Amniotic epithelial cell (primary cell): ENCODE measurements at places on chromosomes 7 and 10.

DNA sequence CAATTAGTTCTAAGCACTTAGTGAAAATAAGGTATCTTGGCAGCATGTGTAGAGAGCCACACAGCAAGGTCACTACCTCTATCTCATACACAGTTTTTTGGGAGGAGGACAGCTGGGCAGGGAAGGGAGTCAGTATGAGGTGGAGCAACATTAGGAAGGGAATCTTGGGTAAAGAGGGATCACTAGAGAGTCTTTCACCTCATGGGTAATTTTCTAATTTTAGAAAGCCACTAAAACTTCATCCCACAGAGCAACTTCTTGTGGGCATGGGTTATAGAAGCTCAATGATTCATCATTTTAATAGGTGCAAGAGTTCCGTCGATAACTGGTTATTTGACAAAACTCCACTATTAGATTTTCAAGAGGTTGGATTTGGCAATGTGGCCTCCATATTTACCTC is 2.5 kb downstream of the NRAP start:
- DNase-seq, result no peak

GRCh38 chr7:117145333-117145732 is 177.5 kb downstream of the WNT2 start:
- no peak for DNase-seq

- DNase-seq, result no peak
These were observed 477.5 kb downstream of the SUGCT start for GRCh38 chr7:40612298-40612697.

GRCh38 chr7:44561962-44562621 is 11.6 kb downstream of the DDX56 start:
- DNase-seq, result peak; percentile 73

- DNase-seq, result peak; percentile 87
These were observed 3.6 kb downstream of the FIGNL1 start for GRCh38 chr7:50446542-50446960.

DNA sequence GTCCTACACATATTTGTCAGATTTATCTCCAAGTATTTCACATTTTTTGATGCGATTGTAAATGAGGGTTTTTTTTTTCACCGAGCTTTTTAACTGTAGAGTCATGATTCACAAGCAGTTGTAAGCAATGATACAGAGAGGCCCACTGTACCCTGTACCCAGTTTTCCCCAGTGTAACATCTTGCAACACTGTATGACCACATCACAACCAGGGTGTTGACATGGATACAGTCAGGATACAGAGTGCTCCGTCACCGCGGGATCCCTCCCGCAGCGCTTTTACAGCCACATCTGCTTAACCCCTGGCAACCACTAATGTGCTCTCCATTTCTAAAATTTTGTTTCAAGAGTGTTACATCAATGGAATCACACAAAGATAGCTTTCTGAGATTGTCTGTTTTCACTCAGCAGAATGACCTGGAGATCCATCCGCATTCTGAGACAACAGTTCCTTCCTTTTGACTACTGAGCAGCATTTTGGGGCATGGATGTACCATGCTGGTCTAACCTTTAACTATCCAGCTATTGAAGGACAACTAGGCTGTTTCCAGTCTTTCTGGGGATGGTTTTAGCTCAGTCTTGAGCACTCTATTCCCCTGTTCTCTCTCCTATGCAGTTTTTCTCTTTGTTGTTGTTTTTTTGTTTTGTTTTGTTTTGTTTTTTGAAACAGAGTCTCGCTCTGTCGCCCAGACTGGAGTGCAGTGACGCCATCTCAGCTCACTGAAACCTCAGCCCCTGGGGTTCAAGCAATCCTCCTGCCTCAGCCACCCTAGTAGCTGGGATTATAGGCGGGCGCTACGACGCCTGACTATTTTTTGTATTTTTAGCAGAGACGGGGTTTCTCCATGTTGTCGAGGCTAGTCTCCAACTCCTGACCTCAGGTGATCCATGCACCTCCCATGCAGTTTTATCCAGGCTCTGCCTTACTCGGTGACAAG is 25.9 kb downstream of the GPRIN2 start:
- DNase-seq, result peak; percentile 100

DNA sequence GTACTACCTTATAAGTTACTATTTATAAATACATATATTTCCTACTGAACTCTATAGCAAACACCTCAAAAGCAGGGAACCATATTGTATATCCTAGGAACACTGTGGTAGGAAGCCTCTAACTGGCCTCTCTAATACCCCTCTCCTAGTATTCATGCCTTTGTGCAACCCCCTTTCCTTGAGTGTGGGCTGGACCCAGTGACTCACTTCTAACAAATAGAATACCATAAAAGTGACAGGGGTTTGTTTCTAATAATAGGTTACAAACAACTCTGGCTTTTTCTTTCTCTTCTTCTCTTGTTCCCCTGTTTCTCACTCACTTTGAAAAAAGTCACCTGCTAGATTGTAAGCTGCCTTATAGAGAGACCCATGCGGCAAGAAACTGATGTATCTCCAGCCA is 51.6 kb upstream of the MACC1 start:
- peak; percentile 27 for DNase-seq

DNA sequence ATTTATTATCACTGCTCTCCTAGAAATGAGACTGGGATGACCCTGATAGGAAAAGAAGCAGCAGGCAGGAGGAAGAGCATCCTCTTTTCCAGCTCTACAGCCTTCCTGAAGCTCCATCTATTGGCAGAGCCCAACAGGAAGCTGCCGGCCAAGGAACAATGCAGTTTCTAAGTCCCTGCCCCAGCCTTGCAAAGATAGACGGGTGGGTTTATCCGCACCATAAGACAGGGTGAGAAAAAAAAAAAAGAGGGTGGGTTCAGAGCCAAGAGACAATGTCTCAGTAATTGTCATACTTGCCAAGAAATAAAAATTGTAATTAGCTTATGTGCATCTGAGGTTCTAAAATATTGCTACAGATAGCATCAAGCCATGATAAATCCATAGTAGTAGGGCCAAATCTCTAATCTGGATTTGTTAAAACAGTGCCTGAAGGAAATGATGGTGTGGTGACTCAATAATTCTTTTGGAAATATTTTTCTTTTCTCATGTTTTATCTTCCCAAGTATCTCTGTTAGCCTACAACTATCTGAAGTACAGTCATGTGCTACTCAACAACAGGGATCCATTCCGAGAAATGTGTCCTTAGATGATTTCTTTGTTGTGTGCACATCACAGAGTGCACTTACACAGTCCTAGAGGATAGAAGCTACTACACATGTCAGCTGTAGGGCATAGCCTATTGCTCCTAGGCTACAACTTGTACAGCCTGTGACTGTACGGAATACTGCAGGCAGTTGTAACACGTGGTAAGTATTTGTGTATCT is 242.9 kb upstream of the CXCL12 start:
- no peak for DNase-seq

DNA sequence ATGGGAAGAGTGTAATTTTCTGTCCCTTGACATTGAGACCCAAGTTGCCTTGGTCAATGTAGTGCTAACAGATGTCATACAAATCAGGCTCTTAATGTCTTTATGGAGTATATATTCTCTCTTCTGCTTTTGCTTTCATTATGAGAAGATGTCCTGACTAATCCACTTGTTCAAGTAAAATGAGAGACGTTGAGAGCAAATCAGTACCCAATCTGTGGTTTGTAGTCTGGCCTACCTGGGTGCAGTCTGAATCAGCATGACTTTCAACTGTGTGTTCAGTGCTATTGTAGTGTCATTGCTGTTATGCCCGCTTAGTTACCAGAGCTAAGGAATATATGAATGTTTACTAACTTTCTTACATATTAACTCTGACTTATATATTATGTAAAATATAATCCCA is 612.4 kb downstream of the ANKRD7 start:
- DNase-seq, result no peak

- DNase-seq, result no peak
These were observed 125.7 kb upstream of the CDK1 start for GRCh38 chr10:60652628-60653027.
